ENCODE measurements at places on chromosomes 6 and 20.

GRCh38 chr20:62824476-62825332 is 7.9 kb downstream of the COL9A3 start:
- no peak overlapping the region for H3K27ac ChIP-seq
- no peak overlapping the region for H3K4me3 ChIP-seq
- no peaks in the 10 kb centered on the region for H3K36me3 ChIP-seq
- H3K4me1 ChIP-seq, result no peaks in the 10 kb centered on the region

DNA sequence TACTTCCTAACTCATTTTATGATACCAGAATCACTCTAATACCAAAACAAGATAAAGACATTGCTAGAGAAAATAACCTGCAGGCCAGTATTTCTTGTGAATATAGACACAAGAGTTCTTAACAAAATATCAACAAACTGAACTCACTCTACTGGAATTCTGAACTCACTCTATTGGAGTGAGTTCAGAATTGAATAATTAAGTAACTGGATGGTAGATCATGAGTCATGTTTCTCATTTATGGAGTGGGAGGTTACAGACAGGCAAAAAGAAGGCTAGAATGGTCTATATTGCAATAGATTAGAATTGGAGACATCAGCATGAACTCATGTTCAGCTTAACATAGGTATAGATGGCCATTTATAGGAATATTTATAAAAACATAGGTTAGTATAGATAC is 26.6 kb upstream of the C6orf58 start:
- DNase-seq, result no peak
- no peaks in the 10 kb centered on the region for H3K36me3 ChIP-seq
- H3K27me3 ChIP-seq, result peaks cover 26% of the 10 kb centered on the region
- H3K27ac ChIP-seq, result no peak overlapping the region
- no peak overlapping the region for H3K4me3 ChIP-seq
- no peaks in the 10 kb centered on the region for H3K4me1 ChIP-seq

- no peak for DNase-seq
- H3K27ac ChIP-seq, result no peak overlapping the region
- no peaks in the 10 kb centered on the region for H3K36me3 ChIP-seq
- peaks cover 7% of the 10 kb centered on the region for H3K27me3 ChIP-seq
- no peaks in the 10 kb centered on the region for H3K4me1 ChIP-seq
These were observed 149.5 kb downstream of the RNF144B start for GRCh38 chr6:18536591-18537055.

DNA sequence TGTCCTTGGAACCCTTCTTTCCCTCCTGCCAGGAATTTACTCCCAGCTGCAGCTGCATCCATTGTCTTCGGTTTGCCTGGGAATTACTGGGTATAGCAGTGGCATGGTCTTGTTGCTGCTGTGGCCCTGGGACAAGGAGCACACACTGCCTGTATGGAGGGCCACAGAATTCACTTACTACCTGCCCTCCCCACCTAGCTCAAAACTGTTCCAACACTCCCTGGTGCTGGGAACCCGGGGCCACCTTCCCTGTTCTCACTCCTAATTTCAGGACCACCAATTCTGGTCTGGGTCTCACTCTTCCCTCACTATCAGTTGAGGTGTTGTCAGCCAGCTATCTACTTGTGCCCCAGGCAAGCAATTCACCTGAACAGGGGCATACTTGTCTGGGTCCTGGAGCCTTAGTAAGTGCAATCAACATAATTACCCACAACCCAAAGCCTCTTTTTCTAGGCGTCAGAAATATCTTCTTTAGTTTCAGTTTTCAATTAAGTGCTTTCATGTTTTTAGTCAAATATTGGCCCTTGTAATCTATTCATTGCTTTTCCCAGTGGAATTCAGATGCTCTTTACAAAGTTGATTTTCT is 47.2 kb downstream of the METTL24 start:
- no peaks in the 10 kb centered on the region for H3K36me3 ChIP-seq
- no peaks in the 10 kb centered on the region for H3K4me1 ChIP-seq
- peaks cover 10% of the 10 kb centered on the region for H3K27me3 ChIP-seq

- no peak overlapping the region for H3K4me3 ChIP-seq
- H3K36me3 ChIP-seq, result peaks cover 5% of the 10 kb centered on the region
- H3K4me1 ChIP-seq, result peaks cover 49% of the 10 kb centered on the region
- no peak overlapping the region for H3K27ac ChIP-seq
These were observed 50.8 kb downstream of the GFOD1 start for GRCh38 chr6:13436399-13437217.

Measured in activated T-helper 2 cell treated with anti-CD3 and anti-CD28 coated beads, Interferon-gamma antibody, Interleukin-2, Interleukin-4, amounts not matched to agents 10 μg/mL and 5 μg/mL and 100 μg/mL, durations not matched to agents 14 hours and 24 hours and 36 hours (primary cell).